ENCODE measurements at places on chromosomes 12 and 14.

GRCh38 chr12:9760699-9761418 is at the start of gene CD69:
Gene CD69, minus strand, starts transcription at chr12:9760901. Its CDS starts 81 bp downstream, at chr12:9760820.
- peak; percentile 70 for DNase-seq

DNA sequence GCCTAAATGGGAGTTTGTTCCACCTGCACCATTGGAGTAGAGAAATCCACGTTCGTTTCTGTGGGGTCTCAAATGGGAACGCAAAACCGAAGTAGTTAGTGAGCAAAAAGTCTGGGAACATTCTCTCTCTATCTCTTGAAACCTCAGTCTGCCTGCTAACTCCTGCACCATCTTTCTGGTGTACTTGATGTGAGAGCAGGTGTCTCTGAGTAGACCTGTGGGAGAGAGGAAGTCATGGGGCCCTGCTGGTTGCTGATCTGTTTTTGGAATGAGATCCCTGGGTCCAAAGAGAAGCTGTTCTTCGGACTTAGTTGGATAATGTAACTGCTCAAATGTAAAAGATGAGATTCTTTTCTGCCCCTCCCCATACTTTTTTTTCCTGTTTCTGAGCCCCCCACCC is 57.3 kb downstream of the MAX start:
- DNase-seq = no peak

GRCh38 chr12:6534945-6535696 is 804 bp downstream of the GAPDH start:
- DNase-seq = peak; percentile 49

DNA sequence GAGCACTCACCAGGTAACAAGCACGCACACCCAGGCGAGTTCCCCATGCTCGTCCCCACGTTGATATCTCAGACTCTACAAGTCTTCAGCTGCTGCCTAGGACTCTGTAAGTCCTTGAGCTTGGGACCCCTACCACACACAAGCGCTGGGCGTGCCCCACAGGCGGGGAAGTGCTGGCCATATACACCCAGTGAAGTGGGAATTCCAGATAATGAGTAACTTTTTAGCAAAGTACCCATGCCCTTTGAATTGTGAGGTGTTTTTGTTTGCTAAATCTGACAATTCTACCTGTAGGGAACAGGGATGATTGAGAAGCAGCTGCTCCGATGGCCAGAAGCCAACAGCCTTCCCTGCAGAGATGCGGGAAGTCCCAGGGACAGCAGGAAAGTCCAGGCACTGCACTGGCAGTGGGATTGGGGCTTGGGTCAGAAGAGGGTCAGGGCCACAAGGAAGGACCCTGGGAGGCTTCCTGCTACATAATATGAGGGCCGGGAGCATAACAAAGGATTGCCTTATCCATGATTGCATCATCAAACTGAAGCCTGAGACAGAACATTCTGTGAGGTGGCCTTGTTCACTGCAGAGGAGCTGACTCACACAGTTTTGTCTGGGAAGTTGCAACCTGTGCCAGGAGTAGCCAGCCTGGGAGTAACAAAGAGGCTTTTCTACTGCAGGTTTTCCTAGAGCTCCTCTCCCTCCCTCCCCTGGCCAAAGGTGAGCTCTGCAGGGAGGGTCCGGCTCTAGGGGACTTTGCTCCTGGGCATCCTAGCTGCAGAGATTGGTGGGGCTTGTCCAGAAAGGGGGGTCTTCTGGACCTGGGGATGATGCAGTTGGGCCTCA is 13.2 kb upstream of the SERPINA3 start:
- no peak for DNase-seq

DNA sequence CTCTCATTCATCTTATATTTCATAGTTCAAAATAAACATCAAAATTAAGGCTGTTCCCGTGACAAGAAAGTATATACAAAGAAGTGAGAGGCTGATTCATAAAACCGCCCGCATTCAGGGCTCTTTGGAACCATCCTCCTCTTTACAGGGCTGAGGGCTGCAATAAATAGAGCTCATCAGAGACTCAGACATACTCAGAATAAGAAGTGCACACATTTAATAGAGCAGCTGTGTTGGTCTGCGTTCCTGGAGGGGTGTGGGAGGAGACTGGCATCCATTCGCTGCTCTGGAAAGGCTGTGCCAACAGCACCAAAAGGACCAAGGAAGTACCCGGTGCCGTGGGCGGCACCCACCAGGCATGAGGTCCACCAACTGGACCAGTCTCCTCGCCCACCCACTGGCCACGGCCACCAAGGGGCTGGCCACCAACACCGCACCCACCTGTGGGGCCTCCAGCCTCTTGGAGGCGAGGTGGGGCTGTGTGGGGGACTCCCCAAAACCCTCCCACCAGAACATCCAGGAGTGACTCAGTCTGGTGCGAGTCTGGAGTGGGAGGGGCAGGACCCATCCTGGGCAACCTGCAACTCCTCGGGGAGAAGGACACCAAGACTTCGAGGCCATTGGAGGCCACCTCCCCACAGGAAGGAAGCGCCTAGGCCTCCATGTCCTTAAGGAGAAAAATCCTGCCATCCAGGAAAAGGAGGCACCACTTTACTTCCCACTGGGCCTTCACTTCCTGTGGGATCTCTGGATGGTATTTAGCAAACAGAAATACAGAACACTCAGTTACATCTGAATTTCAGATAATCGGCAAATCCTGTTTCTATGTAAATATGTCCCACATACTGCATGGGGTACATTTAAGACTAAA is 32.7 kb downstream of the VCPKMT start:
- no peak for DNase-seq

- no peak for DNase-seq
These were observed 153.9 kb downstream of the CHST11 start for GRCh38 chr12:104610513-104611235.

DNA sequence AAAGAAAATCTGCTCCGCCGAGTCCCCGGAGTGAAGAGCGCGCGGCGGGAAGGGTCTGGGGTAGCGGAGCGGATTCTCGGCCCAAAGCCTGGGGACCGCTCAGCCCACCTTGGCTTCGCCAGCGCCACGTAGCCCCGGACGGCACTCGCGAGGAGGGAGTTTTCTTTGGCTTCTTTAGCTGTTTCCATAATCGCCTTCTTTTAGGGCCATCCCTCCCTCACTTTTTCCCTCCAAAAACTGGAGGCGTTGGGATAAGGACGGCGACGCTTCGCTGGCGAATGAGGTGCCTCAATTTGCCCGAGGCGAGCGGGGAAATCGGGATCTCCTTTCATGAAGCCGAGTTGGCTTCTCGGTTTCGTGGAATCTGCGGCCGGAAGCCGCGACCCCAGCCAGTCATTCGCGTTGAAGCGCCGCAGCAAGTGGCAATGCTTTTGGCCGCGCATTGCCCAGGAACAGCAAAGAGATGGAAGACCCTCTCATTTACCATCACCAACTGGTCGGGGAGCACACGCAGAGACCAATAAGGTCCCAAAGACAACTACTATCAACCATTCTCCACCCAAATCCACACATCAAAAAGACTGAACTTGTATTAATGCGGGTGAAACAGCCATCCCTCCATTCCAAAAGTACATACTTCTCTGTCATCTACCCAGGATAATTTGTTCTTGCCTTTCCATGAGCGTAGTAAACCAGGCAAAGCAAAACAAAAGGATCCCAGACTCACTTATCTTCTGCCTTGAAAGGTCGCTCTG is 8.4 kb upstream of the SIX1 start:
- DNase-seq = no peak

GRCh38 chr14:51367600-51367931 is 127.5 kb downstream of the TMX1 start:
- DNase-seq = no peak

DNA sequence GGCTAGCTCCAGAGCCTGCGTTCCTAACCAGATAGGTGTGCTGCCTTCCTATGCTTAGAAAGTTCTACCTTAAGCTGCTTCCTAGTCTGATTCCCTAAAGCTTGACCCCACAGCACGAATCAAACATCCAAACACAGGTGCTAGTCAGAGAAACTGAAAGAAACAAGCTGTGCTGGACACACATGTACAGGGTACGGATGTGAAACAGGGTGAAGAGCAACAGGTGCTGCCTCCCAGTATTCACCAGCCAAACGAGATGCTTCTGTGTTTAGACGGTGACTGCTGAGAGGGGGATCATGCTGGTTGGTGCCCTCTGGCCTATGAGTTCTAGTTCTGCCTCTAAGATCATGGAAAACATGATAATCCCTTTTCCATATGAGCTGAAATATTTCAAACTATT is 105.3 kb downstream of the GRIP1 start:
- DNase-seq = no peak

GRCh38 chr14:32074887-32075572 is 2.1 kb upstream of the ARHGAP5 start:
- no peak for DNase-seq

DNA sequence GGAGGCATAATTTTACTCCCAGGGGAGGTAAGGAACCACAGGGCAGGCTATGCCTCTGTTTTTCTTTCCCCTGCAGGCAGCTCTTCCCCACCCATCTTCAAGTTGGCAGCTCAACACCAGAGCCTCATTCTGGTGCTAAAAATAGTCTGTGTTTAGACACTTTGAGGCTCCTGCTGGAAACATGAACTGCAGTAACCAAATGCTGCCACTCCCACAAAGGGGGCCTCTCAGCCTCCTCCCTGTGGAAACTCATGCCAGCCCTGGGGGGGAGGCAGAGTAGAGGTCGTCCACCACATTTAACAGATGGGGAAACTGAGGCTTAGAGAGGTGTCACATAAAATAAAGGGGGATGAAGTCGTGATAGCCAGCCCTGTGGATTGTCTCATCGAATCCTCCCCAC is 61.4 kb downstream of the WSCD2 start:
- DNase-seq = no peak

- no peak for DNase-seq
These were observed 1506.9 kb upstream of the TMEM132C start for GRCh38 chr12:126760092-126760491.

DNA sequence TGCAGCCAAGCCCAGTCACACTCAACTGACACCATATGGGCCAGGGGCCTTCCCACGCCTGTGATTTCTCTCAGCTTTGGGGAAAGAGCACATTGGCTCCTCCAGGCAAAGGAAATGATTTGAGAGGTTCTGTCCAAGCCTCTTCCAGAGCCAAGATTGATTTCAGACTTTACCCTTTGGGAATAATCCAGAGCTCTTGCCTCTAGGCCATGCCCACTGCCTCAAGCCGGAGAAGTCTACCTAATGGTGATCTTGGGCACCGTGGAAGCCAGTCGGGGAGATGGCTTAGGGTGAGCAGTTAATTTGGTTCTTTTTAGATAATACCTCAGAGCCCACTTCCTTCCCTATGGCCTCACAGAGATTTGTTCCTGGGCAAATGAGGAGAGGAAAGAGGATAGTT is 45.0 kb upstream of the NUAK1 start:
- no peak for DNase-seq

- DNase-seq = no peak
These were observed 68.1 kb downstream of the BORCS5 start for GRCh38 chr12:12425001-12425400.

GRCh38 chr14:44820230-44820964 is 141.3 kb downstream of the KLHL28 start:
- no peak for DNase-seq

- DNase-seq = no peak
These were observed 371 bp downstream of the CHD8 start for GRCh38 chr14:21455592-21455911.

GRCh38 chr14:102966681-102967505 is 44.4 kb downstream of the AMN start:
- no peak for DNase-seq

- DNase-seq = peak; percentile 11
These were observed 57.1 kb downstream of the NIN start for GRCh38 chr14:50773632-50774541.

DNA sequence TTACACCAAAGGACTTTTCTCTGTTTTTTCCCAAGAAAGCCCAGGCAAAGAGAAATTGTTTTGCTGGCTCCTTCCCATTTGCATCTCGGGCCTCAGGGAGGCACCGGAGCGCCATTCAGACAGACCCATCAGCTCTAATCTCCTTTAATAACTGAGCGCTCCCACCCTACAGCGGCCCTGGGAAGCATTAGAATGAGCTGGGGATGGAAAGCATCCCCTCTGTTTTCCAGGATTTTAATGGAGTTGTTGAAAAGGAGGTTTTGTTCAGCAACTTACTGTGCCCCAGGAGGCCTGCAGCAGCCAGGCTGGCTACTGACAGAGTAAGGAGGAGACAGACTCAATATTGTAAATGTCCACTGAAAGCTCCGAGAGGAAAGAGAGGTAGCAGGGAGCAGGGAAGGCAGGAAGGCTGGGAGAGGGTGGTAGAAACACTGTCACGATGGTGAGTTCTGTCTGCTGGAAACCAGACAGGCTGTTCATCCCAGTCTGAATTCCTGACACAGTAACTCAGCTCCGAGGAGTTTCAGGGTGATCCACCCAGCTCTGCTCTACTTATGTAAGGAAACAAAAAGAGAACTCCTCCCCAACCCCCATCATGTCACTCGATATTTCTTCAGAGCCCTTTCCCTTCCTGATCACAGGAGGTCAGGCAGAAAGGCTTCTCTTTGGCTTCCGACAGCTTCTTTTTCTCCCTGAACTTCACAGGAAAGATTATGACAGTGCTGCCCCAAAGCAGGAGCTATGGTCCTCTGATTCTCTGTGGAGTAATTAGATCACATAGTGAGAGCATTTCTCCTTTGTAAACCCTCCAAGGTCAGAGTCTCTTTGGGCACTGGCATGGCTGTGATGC is 62.5 kb upstream of the TMEM132D start:
- no peak for DNase-seq

DNA sequence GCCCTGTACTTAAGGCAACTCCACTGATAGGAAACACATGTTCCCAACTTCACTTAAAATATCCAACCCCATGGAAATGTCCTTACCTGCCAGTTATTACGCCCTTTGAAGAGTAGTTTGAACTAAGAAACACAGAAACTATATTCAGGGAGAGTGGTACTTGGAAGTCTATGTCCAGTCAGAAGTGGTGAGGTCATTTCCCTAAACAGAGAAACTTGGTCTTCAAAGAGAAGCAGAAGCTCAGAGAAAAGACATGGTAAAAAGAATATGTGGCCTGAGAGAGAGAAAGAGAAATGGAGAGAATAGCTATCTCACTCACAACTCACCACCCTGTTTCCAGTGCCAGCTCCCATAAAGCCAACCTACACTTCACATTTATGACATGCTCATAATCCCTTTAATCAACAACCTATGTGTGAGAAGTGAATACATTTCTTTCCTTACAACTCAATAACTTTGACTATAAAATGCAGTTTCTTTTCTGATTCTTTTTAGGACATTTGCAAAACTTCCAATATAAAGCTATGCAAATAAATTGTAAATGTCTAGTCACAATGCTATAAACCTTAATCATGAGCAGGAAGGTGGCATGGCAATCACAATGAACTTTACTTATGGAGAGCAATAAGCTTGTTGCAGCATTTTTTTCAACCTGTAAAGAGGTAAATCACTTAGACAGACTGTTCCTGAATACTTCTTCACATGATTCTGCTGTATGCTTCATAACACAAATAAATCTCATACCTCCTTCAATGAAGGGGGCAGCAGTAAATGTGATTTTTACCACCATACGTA is 67.1 kb downstream of the CPNE8 start:
- no peak for DNase-seq

All from stimulated activated CD4-positive, alpha-beta T cell treated with anti-CD3 and anti-CD28 coated beads, Interleukin-1b, Interleukin-23, amount 100 ng/mL, for 1 hour (primary cell).